ENCODE measurements at places on chromosomes 2 and 18.

GRCh38 chr2:43872151-43872550, 33.4 kb downstream of the ABCG8 start:
- DNase-seq = no peak

DNA sequence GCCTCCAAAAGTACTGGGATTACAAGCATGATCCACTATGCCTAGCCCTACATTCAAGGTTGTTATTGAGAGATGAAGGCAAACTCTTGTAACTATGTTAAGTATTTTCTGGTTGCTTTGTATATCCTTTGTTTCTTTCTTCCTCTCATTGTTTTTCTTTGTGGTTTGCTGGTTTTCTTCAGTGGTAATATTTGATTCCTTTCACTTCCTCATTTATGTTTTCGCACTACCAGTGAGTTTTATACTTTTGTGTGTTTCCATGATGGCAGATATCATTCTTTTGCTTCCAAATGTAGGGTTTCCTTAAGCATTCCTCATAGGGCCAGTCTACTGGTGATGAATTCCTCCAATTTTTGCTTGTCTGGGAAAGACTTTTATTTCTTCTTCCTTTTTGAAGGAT, 90.2 kb downstream of the NCK2 start:
- DNase-seq = no peak

GRCh38 chr2:173077506-173078177, 2.0 kb downstream of the MAP3K20 start:
- DNase-seq = no peak

- DNase-seq = no peak
Measured at GRCh38 chr18:11215216-11215615, 65.8 kb upstream of the PIEZO2 start.

- DNase-seq = no peak
Measured at GRCh38 chr18:45627204-45627526, 11.9 kb downstream of the SLC14A2 start.

DNA sequence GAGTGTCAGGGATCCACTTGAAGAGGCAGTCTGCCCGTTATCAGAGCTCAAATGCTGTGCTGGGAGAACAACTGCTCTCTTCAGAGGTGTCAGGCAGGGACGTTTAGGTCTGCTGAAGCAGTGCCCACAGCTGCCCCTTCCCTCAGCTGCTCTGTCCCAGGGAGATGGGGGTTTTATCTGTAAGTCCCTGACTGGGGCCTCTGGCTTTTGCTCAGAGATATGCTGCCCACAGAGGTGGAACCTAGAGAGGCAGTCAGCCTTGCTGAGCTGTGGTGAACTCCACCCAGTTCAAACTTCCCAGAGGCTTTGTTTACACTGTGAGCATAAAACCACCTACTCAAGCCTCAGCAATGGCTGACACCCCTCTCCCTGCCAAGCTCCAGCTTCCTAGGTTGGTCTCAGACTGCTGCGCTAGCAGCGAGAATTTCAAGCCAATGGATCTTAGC, 38.1 kb downstream of the PLEK start:
- no peak for DNase-seq

DNA sequence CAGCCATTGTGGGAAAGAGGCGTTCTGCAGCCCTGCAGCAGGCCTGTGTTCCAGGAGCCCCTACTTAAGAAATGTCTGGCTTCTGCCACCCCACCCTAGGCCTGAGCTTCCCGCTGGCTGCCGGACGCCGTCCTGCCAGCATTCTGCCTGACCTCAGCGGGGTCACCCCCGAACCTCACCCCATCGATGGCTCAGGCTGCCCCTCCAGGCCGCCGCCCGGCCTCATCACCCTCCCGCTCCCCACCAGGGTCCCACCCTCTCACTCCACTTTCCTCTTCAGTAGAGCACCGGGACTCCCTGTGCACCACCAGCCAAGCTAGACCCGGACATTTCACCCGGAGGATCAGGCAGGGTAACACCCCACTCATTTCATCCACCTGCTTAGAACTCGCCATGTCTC, 73.6 kb upstream of the SALL3 start:
- no peak for DNase-seq
